Breast epithelium (tissue), 4 donors: ENCODE measurements at places on chromosomes 7 and 10. TPM values are rescaled to one million over a fixed set of nuclear protein-coding genes. Genes with fewer than 3 reads are reported as not detected.
A peak's percentile ranks its signal among the peaks of the same experiment; 100 is the strongest.

- DNase-seq: no peak
Observed at GRCh38 chr10:100579261-100580090, 43.7 kb downstream of the HIF1AN start.

GRCh38 chr7:85705076-85705475 is 518.2 kb upstream of the SEMA3D start:
- DNase-seq: no peak

The A1CF gene
- under 0.01 TPM for total RNA-seq

GRCh38 chr7:154342971-154343633 is 290.9 kb downstream of the DPP6 start:
- no peak for DNase-seq

DNA sequence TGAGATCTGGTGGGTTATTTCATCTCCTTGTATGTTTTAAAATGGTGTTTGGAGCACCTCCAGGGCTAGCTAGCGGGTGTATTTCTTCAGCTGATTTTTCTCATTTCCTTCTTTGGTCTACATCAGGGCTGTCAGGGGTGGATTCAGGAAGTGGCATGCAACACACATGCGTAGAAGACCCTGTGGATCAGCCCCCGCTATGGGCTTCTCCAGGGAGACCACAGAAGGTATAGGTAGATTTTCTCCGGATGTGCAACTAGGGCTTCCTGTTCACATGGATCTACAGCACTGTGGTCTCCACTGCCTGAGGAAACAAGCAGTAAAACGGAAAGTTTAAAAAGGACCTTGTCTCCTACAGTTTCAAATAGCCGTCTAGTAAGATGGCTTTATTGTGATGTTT is 10.4 kb downstream of the NUB1 start:
- no peak for DNase-seq

- DNase-seq: peak; percentile 76
Observed at GRCh38 chr10:110151467-110151866, 55.9 kb upstream of the MXI1 start.

GRCh38 chr7:75971961-75972763 is 22.2 kb downstream of the TMEM120A start:
- DNase-seq: no peak

DNA sequence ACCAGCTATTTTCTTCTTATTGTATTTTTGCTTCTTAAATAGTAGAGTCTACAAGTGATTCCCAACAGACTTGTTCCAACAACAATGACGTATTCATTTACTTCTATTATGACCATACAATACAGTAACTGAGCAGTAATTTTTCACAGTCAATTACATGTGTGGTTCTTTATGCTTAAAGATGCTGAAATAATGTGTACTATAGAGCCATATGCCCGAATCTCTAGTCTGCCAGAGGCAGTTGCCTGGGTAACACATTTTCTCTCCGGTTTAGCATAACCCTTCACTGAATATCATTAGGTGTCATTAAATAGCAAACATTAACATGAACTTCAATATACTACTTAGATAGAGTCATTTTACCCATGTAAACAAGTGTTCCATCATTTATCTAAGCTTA is 75.0 kb downstream of the SLC25A13 start:
- DNase-seq: no peak

GRCh38 chr10:17643339-17643754 is 604 bp upstream of the STAM start:
- DNase-seq: peak; percentile 57

- no peak for DNase-seq
Observed at GRCh38 chr7:118285358-118285757, 60.9 kb downstream of the ANKRD7 start.

GRCh38 chr7:98283127-98283886 is 1.8 kb downstream of the BRI3 start:
- DNase-seq: no peak

The ITGA8 gene
- 2.6 TPM for total RNA-seq

The NPTX2 gene
- 1.5 TPM for total RNA-seq

DNA sequence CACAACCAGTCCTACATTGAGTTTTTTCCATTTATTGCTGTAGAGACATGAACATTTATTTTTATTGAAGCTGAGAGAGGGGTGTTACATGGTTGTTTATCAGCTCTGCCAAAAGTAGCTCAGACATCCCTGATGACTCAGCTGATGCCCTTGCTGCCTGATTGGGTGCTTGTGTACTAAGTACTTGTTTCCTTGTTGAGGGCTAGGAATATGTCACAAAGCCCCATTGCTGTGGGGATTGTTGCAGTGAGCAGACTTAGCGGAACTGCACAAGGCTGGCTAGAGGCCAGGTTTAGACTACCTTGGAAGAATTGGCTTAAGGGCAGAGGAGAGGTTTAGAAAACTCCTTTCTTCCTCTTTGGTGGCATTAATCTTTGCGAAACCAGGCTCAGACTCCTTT is 110.6 kb downstream of the AUTS2 start:
- DNase-seq: no peak

The ZNF786 gene
- total RNA-seq: 6.2 TPM

DNA sequence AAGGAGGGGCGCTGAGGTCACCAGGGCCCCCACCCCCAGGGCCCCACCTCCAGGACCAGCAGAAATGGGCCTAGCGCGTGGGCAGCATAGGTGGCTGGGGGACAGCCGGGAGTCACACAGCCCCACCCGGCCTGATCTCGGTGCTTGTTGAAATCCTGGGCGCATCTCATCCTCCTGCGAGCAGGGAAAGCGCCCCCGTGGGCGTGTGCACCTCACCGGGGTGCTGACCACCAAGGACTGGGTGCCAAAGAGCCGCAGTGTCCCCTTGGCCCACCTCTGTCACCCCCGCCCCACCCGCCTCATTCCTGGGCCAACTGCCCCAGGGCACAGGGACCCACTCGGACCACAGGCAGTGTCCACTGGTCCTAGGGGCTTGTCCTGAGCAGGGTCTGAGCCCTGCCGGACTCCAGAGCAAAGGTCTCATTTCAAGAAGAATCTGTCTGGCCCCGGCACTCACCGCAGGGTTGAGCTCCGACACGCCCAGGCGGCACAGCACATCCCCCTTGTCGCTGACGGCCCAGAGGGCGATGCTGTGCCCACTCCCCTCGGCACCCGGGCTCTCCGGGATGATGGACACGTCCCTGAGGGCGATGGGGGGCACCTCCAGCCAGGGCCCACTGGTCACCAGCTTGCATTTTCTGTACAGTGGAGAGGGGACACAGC is 11.4 kb downstream of the BHLHA15 start:
- no peak for DNase-seq

The RPEL1 gene
- total RNA-seq: not detected

- DNase-seq: no peak
Observed at GRCh38 chr10:98589007-98589406, 142.3 kb upstream of the HPS1 start.

- no peak for DNase-seq
Observed at GRCh38 chr7:122123746-122124145, 20.3 kb downstream of the AASS start.

The TMEM60 gene
- 13.1 TPM for total RNA-seq

The LIPJ gene
- 0.33 TPM for total RNA-seq

DNA sequence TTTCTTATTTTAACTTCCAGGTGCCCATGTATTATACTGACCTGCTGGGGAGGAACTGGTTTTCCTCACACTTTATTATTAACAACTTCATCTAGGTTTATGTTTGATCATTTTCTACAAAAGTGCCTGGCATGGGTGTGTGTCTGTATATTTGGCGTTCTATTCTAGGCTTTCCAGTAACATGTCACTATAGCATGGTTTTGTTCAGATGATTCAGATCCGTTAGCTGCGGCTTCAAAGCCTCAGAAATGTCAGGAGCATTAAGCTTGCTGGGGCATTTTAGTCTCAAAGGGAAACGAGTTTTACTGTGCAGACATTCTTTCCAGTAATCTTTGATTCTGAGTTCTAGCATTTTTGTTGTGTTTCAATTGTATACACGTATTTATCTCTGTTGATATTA is 2.3 kb downstream of the INPP5A start:
- DNase-seq: no peak

GRCh38 chr10:60606343-60607080 is 171.8 kb upstream of the CDK1 start:
- no peak for DNase-seq

The ACTL6B gene
- not detected for total RNA-seq

DNA sequence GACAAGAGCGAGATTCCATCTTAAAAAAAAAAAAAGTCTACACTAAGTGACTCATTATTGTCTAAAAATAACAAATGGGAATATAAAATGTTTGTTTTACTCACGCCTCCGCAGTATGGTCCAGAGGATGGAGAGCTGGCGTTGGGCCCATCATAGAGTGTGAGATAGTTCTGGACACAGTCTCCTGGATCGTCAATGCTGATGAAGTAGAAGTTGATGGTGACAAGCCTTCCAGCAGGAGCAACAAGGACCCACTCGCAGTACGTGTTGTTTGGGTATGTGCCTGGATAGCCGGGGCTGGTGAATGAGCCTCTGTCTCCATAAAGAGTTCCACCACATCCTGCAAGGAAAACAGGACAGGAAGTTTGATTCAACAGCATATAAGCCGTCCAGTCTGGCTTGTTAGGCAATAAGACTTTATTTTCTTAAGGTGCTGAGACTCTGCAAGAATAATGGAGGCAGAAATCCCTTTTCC is 11.5 kb upstream of the RSU1 start:
- DNase-seq: no peak

- DNase-seq: no peak
Observed at GRCh38 chr7:33849004-33849403, 56.3 kb upstream of the BMPER start.

DNA sequence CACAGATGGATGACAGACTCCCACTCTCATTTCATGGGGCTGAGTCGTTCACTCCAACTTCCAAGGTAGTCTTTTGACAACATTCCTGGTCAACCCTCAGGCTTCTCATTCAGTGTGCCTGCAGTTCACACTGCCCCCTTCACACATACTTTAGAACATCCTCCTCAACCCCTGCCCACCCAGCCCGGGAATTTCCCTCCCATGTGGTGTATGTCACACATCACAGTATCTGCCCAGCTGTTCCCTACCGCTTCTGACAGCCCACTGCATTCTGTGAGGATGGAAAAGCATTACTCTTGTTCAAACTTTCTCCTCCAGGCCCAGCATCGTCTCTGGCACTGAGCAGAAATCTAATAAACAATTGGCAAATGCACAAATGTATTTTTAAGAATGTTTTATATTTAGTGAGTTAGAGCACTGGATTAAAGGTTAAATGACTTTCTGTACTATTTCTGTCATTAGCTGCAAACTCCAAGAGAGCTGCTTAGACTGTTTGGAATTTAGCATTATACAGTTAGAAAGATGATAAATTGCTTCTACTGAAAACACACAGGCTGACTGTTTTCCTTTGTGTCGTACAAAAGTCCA is 110.4 kb downstream of the SFMBT2 start:
- DNase-seq: no peak

- no peak for DNase-seq
Observed at GRCh38 chr7:55396233-55396785, 31.2 kb downstream of the LANCL2 start.

The CUZD1 gene
- 0.48 TPM for total RNA-seq
